GM12878 (cell line): ENCODE measurements at places on chromosomes 5 and 9. TPM values are rescaled to one million over a fixed set of nuclear protein-coding genes. Genes with fewer than 3 reads are reported as not detected.

- peaks cover 15% of the 10 kb centered on the region for H3K4me1 ChIP-seq
- H3K27ac ChIP-seq = no peak overlapping the region
- no peak overlapping the region for H3K4me3 ChIP-seq
- no peaks in the 10 kb centered on the region for H3K36me3 ChIP-seq
Measured at GRCh38 chr5:157870837-157871834, 12.2 kb upstream of the CLINT1 start.

GRCh38 chr5:73692166-73692640, 66.2 kb downstream of the ARHGEF28 start:
- no peaks in the 10 kb centered on the region for H3K36me3 ChIP-seq
- H3K4me1 ChIP-seq = peaks cover 17% of the 10 kb centered on the region
- no peak for DNase-seq
- no peak overlapping the region for H3K4me3 ChIP-seq
- H3K27ac ChIP-seq = peak overlapping the region; percentile 9; the same call in 1 of the 2 replicates

DNA sequence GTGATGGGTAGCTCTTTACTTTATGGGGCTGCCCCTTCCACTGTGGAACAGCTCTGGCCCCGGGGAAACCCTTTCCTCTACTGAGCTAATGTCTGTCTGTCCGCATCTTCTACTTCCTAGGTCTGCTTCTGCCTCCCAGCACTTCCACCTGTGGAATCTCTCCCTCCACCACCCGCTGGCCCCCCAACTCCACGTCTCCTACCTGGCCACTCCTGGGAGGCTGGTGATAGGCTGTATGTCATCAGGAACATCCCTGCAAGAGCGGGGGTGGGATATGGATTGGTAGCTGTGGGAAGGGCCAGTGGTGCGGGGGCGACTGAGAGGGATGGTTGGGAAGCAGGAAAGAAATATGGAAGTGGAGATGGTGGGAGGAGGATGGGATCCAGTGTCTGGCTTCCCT, 9.2 kb downstream of the ALAD start:
- no peak for DNase-seq
- no peak overlapping the region for H3K27ac ChIP-seq
- no peaks in the 10 kb centered on the region; the same call in none of the 2 replicates for H3K36me3 ChIP-seq
- H3K27me3 ChIP-seq = no peaks in the 10 kb centered on the region

GRCh38 chr9:10071579-10071978, 541.2 kb downstream of the PTPRD start:
- no peaks in the 10 kb centered on the region for H3K4me1 ChIP-seq
- no peaks in the 10 kb centered on the region for H3K27me3 ChIP-seq
- H3K27ac ChIP-seq = no peak overlapping the region
- H3K4me3 ChIP-seq = no peak overlapping the region

The JAKMIP2 gene
- 1.5 TPM in 2 replicates for total RNA-seq

The C6 gene
- 0.31 and 0.45 TPM in 2 replicates for total RNA-seq

The SLC46A2 gene
- not detected in 2 replicates for total RNA-seq
